Activated CD4-positive, alpha-beta T cell treated with anti-CD3 and anti-CD28 coated beads, Interleukin-2, amount 50 U/mL, for 24 hours (primary cell): ENCODE measurements at places on chromosomes 4 and X.

DNA sequence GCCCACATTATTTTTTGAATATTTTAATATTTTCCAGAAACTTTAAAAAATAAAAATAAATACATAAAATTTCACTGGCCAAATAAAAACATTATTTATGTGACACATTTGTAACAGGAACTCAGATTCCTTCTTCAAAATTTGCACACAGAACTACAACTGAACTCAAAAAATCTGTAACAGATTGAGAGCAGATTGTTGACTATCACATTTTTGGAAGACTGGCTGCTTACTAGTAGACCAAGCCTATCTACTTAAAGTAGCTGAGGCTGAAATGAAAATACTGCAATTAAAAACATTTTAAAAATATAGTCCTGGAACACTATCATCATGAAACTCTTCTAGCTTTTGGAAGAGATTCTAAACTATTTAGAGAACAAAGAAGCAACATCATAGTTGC is 203.9 kb downstream of the SH3BGRL start:
- DNase-seq, result no peak

DNA sequence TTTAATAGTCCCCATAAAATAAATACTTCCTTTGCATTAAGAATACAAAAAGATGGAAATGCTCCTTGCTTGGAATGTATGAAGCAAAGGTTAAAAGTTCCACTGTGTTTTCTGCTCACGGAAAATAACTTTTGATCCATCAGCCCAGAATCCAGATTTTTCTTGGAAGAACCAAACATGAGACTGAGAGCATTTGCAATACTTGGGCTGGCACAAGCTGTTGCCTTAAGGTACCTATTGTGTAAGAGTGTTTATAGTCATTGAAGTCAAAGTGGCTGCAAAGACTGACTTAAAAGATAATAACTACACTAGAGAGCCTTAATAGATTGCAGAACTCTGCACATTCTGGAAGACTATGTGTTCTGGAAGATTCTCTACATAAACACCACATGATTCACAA is 281.4 kb downstream of the RAB28 start:
- no peak for DNase-seq

DNA sequence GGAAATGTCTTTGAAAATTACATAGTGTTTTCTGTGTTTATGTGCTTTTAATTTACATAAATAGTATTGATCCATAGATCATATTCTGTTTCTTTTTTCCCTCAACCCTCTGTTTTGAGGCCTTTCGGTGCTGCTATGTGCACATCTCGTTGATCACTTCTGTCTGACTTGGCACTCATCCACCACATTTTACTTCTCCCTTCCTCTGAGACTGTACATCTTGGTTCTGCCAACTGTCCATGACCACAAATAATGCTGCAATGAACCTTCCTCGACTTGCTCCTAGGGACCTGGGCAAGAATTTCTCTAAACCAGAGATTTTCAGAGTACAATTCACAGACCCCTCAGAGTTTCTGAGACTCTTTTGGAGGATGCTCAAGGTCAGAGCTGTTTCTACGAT is 74.4 kb downstream of the RTL5 start:
- DNase-seq, result no peak

- DNase-seq, result no peak
Observed at GRCh38 chrX:37388413-37388812, 39.2 kb downstream of the PRRG1 start.

DNA sequence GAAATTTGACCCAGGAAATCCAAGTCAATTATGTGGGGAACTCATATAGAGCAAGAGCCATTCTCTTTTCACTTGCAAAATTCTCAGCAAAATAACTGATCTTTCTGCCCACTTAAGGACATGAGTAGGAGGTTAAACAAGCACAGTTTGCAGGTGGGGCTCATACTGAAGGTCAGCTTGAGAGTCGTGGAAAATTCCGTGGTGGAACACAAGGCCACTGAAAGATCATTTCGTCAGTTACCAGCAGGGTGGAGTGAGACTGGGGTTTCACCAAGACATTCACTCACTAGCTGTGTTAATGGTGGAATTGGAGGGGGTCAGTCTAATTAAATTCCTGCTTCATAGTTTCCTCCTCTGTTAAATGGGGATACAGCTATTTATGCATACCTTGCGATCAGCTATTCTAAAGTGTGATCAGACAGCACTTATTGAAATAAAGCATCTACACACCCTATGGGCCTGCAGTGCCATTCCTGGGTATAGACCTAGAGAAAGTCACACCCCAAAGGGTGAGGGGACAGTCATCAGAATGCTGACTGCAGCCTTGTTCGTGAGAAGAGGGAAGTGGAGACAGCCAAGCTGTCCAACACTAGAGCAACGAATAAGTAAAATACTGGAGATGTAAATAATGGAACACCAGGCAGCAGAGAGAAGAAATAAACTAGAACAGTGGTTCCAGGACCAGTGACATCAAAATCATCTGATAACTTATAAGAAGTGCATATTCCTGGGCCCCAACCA is 42.7 kb upstream of the CLNK start:
- DNase-seq, result no peak

DNA sequence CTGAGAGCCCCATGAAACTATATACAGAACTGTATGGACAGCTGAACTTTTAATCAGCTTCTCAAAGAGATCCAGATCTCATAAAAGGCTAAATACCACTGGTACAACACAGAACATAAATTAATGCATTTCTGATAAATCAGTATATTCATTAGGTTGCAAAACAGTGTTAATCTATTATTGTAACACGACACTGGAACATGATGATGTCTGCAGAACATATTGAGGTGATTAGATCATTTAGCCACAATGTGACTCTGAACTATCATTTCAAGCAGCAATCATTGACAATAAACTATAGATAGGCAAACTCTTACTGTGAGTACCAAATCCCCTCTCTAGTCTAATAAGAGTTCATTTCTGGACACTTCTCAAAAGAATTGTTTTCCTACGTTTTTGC is 50.3 kb downstream of the GASK1B start:
- DNase-seq, result no peak

- no peak for DNase-seq
Observed at GRCh38 chr4:26349496-26349895, 28.7 kb downstream of the RBPJ start.

GRCh38 chrX:6024204-6024603 is 204.5 kb downstream of the NLGN4X start:
- DNase-seq, result no peak

DNA sequence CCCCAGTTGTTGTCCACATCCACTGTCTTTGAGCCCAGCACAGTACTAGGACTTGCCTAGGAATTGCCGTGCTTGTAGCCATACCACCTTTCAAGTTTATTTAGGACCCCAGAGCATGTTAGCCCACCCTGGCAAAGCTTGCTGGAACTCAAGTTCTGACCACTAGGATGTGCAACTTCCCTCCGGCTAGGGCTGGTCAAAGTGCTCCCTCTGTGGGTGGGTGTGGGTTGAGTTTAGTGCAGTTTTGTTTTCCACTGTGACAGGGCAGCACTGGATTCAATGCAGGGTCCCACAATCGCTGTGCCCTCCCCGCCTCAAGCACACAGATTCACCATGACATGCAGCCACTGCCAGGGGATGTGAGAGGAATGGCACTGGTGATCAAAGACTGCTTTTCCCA is 96.0 kb downstream of the RASGEF1B start:
- no peak for DNase-seq

DNA sequence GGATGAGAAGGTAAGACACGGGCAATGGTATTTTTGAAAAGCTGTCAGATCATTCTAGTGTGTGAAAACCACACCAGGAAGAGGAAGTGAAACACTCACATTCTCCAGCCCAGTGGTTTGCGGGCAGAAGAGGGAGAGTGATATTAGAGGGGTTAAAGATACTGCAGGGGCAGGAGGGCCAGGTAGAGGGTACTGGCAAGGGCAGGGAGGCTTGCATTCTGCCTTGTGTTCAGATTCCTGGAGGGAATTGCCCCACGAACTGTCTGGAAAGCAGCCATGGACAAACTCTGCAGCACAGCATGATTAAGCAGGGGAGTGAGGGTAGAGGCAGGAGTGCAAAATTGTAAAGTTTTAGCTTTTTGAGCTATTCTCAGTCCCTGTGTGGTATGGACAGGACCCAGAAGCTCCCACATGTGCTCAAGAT is 30.9 kb downstream of the NIPAL1 start:
- DNase-seq, result peak; percentile 26

- DNase-seq, result no peak
Observed at GRCh38 chrX:39261446-39262147, 460.3 kb downstream of the MID1IP1 start.

GRCh38 chrX:136047016-136047642 is 61.9 kb downstream of the SLC9A6 start:
- DNase-seq, result no peak

- DNase-seq, result no peak
Observed at GRCh38 chr4:2953496-2953895, 9.7 kb downstream of the NOP14 start.

- no peak for DNase-seq
Observed at GRCh38 chr4:80219301-80220025, 22.2 kb downstream of the PRDM8 start.

DNA sequence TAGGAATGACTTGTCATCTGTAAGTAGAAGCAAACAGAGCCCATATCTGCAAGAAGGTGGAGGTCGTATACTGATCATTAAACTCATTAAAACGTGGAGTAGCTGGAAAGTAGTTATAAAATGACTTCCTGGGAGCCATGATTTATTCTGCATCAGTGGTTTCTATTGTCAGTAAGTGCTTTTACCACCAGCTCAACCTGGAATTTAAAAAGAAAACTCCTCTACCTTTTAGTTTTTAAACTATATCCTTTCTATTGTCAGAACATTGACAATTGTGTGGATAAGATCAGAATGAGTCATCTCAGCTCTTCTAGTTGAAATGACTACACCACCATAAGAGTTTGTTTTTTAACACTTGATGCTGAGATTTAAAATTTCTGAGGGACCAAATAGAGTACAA is 651.2 kb upstream of the GALNT7 start:
- DNase-seq, result no peak

- DNase-seq, result no peak
Observed at GRCh38 chrX:111498538-111499103, 12.8 kb upstream of the SERTM2 start.

DNA sequence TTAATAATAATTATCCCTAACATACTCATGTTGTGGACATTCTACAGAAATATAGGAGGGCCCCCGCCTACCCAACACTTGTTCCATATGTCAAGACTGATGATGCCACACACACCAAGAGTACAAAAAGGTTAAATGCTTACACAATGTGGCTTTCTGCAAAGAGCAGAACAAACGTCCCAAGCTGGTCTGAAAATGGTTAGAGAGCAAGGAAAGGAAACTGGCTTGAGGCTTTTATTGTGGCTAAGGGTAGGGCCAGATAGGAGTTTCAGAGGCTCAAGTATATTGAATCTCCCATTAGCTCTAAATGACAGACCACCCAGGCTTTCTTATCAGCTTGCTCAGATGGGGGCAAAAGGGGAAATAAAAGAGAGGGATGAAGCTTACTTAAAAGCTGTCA is 134.1 kb upstream of the C1QTNF7 start:
- DNase-seq, result no peak

- no peak for DNase-seq
Observed at GRCh38 chr4:5706486-5707290, 1.7 kb downstream of the EVC2 start.

DNA sequence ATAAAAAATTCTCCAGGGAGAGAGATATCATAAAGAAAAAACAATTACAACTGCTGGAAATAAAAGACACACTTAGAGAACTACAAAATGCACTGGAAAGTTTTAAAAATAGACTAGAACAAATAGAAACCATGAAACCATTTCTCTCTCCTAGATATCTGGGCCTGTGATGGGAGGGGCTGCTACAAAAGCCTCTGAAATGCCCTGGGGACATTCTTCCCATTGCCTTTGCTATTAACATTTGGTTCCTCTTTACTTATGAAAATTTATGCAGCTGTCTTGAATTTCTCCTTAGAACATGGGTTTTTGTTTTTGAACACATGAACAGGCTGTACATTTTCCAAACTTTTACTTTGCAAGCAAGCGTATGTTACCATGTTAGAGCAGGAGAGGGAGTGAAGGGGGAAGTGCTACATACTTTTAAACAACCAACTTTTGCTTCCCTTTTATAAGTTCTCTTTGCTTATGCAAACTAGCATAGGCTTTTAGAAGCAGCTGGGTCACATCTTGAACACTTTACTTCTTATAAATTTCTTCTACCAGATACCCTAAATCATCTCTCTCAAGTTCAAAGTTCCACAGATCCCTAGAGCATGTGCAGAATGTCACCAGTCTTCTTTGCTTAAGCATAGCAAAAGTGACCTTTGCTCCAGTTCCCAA is 47.9 kb upstream of the PACRGL start:
- DNase-seq, result no peak

- no peak for DNase-seq
Observed at GRCh38 chrX:22300130-22300529, 27.4 kb downstream of the CBLL2 start.

GRCh38 chr4:138643827-138644226 is 371.8 kb upstream of the NOCT start:
- DNase-seq, result no peak

DNA sequence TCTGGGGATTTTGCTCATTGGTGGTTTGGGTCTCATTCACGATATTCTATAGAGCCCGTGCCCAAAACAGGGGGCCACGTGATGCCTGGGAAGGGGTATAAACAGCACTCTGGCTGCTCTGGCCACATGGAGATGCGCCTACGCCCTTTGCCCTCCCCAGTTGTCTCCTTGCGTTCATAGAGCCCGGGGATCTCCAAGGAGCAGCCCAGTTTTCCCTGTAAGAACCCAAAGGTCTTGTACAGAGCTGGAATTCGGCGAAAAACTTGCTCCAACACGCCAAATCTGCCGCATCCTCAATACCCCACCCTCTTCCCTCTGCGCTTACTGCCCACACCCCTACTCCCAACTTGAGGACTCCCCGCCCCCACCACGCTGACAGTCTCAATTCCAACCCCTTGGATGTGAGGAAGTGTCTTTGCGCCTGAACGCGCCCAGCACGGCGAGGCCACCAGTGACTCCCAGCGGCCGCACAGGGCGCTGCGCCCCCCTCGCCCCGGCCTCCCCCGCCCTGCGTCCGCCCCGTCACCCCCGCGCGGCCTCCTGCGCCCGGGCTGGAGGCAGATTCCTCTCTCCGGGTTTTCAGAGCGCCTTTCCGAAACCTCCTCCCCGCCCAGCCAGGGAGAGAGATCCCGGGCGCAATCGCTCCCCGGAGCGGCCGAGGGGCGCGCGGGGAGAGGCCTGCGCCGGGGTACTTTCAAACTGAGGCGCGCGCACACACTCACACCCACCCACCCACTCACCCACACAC is at the start of gene NHS:
NHS (plus strand) TSS at position 582 of the 748 bp plus-strand sequence. CDS start 558 bp downstream, outside the sequence.
- DNase-seq, result no peak

GRCh38 chr4:5858020-5858769 is 34.7 kb downstream of the CRMP1 start:
- DNase-seq, result no peak

GRCh38 chr4:77697860-77698590 is 92.4 kb downstream of the CXCL13 start:
- no peak for DNase-seq

GRCh38 chrX:74521961-74522751 is 92.3 kb downstream of the RLIM start:
- no peak for DNase-seq

GRCh38 chr4:81620442-81620841 is 148.7 kb upstream of the RASGEF1B start:
- DNase-seq, result no peak
